Kidney (tissue), 22 donors: ENCODE measurements at places on chromosomes 4 and X.
A peak's percentile ranks its signal among the peaks of the same experiment; 100 is the strongest.

DNA sequence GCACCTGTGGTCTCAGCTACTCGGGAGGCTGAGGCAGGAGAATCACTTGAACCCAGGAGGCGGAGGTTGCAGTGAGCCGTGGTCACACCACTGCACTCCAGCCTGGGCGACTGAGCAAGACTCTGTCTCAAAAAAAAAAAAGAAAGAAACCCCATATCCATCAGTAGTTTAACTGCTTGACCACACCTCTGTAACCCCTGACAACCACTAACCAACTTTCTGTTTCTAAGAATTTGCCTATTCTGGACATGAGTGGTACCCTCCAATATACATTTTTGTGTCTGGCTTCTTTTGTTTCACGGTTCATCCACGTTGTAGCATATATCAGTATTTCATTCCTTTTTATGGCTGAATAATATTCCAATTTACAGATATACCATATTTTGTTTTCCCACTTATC lies 9.1 kb downstream of the PPAT start:
- DNase-seq = no peak

DNA sequence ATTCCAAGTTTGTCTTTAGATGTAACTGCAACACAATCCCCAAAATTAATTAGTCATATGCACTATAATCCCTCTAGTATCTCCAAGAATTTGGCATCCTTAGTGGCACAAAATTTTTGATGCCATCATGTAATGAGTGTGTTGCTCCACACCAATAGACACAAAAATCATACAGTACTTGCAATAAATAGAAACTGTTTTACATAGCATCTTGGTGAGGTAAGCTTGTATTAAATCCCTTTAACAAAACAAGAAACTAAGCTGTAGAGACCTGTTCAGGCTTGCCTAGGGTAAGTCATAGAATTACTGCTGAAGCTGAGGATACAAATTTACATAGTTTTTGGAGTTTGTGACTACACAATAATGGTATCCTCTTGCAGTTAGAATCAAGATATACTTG lies 64.5 kb upstream of the PRSS12 start:
- no peak for DNase-seq

DNA sequence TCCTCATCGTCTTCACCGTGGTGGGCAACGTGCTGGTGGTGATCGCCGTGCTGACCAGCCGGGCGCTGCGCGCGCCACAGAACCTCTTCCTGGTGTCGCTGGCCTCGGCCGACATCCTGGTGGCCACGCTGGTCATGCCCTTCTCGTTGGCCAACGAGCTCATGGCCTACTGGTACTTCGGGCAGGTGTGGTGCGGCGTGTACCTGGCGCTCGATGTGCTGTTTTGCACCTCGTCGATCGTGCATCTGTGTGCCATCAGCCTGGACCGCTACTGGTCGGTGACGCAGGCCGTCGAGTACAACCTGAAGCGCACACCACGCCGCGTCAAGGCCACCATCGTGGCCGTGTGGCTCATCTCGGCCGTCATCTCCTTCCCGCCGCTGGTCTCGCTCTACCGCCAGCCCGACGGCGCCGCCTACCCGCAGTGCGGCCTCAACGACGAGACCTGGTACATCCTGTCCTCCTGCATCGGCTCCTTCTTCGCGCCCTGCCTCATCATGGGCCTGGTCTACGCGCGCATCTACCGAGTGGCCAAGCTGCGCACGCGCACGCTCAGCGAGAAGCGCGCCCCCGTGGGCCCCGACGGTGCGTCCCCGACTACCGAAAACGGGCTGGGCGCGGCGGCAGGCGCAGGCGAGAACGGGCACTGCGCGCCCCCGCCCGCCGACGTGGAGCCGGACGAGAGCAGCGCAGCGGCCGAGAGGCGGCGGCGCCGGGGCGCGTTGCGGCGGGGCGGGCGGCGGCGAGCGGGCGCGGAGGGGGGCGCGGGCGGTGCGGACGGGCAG lies 792 bp downstream of the ADRA2C start:
- peak; percentile 70 for DNase-seq

DNA sequence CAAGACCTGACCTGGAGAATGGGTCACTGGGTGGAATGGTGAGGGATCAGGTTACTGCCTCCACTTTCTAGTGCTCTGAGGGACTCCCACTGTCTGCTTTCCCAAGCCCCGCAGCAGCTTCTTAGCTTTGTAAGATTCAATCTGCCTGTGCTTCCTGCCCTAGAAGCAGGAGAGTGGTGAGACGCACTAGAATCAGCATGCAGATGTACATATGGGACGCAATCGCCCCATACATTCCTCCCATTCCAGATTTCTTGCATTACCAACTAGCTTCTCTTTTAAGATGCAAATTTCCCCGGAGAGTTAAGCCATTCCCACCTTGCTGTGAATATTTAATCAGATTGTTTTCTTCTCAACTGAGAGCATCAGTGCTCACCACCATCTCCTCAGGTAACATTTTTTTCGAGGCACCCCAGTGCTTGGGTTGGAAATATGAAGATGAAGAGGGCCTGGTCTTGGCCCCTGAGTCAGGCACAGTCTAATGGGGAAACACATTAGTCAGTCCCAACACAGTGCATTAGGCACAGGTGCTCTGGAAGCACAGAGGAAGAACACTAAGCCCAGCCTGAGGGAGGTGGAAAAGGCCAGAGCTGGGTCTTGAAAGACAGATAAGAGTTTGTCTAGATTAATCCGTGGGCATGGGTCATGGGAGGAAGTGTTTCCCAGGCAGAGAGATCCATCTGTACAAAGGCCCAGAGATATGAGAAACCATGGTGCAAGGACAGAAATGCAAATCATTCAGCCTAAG lies 66.7 kb upstream of the PRPS1 start:
- no peak for DNase-seq

- no peak for DNase-seq
Observed at GRCh38 chrX:105738162-105738561, 84.2 kb upstream of the NRK start.

GRCh38 chrX:101190736-101191135 lies 28.9 kb upstream of the DRP2 start:
- no peak for DNase-seq

DNA sequence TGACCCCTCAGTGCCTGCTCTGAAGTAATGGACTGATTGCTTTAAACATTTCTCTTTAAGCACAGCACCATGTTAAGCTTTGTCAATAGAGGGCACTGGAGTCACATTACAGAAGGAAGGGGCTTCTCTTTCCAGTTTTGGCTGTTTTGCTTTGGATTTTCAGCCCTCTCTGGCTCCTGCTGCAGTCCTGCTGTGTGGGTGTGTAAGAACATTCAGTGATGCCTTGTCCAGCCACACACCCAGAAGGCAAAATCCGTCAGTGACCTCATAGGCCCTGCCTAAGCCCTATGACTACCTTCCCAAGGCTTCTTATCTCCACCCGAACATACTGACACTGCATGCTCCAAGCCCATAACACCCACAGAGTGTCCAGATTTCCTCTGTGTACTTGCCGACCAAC lies 215.3 kb upstream of the CTSO start:
- DNase-seq = peak; percentile 46

DNA sequence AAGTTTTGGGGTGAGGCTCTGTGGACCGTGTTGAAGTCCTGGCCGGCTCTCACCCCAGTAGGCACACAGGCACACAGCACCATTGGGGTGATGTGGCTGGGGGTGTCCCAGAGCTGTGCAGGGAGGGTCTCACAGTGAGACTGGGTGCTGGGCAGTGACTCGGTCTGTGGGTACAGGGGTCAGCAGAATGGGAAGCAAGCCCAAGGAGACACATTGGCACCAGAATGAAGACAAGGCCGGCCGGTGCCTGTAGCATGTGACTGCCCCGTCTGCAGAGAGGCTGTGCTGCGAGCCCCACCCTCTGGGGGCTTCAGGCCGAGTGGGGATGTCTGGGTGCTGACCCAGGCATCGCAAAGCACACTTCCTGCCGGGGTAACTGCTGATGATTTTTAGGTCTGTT lies 5.2 kb downstream of the MAEA start:
- DNase-seq = peak; percentile 23

- DNase-seq = no peak
Observed at GRCh38 chr4:170274616-170275015, 184.9 kb upstream of the AADAT start.

DNA sequence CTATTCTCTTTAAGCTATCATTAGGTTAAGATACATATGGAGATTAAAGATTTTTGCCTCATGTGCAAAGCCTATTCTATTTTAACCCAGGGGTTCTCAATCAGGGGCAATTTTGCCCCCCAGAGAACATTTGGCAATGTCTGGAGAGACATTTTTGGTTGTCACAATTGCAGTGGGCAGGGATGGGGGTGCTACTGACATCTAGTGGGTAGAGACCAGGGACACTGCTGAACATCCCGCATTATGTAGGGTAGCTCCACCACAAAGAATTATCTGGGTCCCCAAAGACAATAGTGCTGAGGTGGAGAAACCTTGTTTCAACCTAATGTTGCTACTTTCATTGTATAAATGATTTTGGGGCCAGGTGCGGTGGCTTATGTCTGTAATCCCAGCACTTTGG lies 13.2 kb upstream of the CA5B start:
- DNase-seq = no peak

- peak; percentile 48 for DNase-seq
Observed at GRCh38 chrX:16771483-16772398, 14.5 kb upstream of the TXLNG start.

- no peak for DNase-seq
Observed at GRCh38 chr4:115149106-115149505, 35.7 kb upstream of the NDST4 start.

- DNase-seq = no peak
Observed at GRCh38 chr4:5084911-5085475, 33.7 kb downstream of the STK32B start.

GRCh38 chr4:176335421-176335820 lies 15.7 kb downstream of the SPCS3 start:
- DNase-seq = no peak

GRCh38 chr4:153185331-153185852 lies 18.9 kb upstream of the TRIM2 start:
- no peak for DNase-seq
